ENCODE measurements at places on chromosomes 3 and 15.

DNA sequence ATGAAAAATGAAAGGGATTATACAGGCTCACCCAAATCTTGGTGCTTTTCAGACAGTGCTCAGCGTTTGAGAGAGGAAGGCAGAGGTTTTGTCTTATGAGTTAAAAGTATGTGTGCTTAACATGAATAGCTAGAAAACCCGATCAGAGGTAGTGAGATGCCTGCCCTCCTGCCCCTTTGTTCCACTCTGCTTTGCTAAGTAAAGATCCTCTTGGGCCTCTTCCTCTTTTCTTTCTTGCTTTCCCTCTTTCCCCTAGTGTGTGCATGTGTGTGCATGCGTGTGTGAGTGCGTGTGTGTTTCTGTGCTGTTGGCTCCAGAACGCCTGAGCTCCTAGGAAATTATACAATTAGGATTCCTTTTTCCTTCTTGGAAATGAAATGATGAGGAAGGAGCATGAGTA lies 261.3 kb upstream of the NR2E3 start:
- DNase-seq = no peak

DNA sequence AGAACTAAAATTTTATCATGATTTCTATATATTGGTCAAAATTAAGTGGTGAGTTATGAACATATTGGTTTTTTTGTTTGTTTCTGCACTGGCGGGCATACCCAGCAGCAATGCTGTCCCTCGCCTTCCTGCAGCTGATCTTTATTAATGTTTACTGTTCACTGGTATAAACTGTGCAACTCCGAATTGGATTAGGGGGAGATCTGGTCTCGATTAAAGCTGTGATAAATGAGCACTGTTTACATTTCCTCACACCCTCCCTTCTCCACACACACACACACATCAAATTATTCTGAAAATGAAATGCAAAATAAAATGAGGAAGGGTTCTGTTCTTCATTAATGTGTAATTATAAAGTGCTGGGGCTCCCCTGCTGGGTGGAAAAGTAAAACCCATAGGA lies 48.5 kb upstream of the DAZL start:
- no peak for DNase-seq

DNA sequence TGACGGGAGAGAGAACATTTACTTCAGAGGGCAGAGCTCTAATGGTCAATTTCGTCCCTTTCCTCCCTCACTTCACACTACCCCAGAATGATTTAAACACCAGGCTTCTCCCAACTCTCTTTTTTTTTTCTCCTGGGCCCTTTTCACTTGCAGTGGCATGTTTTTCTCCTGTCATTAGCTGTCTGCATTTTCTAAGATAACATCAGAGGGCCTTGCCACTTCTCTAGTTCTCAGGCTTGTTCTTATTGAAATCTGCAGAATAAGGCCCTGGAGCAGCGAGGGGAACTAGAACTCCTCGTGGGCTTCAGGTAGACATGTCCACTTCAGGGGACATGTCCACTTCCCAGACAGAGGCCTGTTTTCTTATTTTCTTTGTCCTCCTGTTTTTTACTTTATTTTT lies 514.4 kb upstream of the TBL1XR1 start:
- no peak for DNase-seq

DNA sequence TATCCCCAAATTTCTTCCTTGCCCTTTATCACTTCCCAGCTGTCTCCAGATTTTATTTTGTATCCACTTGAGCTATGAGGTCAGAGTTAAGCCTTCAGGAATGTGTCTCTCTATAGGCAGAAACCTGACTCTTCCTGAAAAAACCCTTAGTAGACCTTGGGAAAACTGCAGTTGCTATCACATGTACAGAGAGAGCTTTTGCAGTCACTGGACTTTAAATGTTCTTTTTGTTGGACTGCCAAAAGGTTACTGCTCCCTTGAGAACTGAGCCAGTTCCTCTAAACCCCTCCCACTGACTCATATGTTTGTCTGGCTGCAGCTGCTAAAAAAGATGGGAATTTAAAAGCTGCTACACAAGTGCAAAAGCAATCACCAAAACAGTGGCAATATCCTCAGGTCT lies 169.1 kb upstream of the CCDC54 start:
- no peak for DNase-seq
